ENCODE measurements at places on chromosomes 13 and 19.
A peak's percentile ranks its signal among the peaks of the same experiment; 100 is the strongest.

- peak; percentile 54 for DNase-seq
Measured at GRCh38 chr19:41641879-41642485, 15.1 kb upstream of the CEACAM4 start.

- DNase-seq = no peak
Measured at GRCh38 chr13:113775451-113776145, 16.6 kb downstream of the TMEM255B start.

- DNase-seq = no peak
Measured at GRCh38 chr19:4575267-4576015, 16.0 kb upstream of the SEMA6B start.

GRCh38 chr19:5749505-5749904, 29.1 kb downstream of the CATSPERD start:
- DNase-seq = no peak

DNA sequence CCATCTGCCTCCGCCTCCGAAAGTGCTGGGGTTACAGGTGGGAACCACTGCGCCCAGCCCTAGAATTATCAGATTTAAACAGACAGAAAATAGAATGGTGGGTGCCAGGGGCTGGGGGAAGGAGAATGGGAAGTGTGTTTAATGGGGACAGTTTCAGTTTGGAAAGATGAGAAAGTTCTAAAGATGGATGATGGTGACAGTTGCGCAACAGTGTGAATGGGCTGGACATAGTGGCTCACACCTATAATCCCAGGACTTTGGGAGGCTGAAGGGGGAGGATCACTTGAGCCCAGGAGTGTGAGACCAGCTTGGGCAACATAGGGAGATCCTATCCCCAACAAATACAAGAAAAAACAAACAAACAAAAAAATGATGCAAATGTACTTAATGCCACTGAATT, 15.9 kb downstream of the KANK2 start:
- no peak for DNase-seq

DNA sequence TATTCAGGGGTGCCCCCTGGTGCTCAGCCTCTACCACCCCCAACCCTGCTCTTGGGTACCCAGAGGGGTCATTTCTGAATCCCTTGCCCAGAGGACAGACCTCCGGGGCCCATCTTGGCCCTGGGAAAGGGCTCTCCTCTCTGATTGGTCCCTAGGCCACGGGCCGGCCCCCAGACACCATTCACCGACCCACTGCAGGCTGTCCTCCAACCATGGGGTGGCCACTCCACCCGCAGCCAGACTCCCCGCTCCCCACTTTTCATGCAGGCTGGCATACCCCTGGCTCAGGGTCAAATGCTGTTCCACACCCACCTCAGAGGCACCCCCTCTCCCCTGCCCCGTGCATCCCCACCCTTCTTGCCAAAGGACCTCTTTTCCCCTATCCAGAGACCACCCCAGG, 14.8 kb downstream of the SMIM24 start:
- no peak for DNase-seq

- DNase-seq = no peak
Measured at GRCh38 chr19:39500543-39500942, 1.8 kb downstream of the DLL3 start.

Measured in stimulated activated CD8-positive, alpha-beta memory T cell treated with anti-CD3 and anti-CD28 coated beads, Interleukin-15, amount 100 ng/mL, for 4 hours (primary cell).